Dermis microvascular lymphatic vessel endothelial cell (primary cell): ENCODE measurements at places on chromosomes 7 and 10. TPM values are rescaled to one million over a fixed set of nuclear protein-coding genes. Genes with fewer than 3 reads are reported as not detected.

Gene STEAP2
- 0.13 and 0.64 TPM in 2 replicates for total RNA-seq

Gene LSM5
- 13.1 and 16.3 TPM in 2 replicates for total RNA-seq

Gene PWWP2B
- 9.4 and 13.5 TPM in 2 replicates for total RNA-seq

Gene ZDHHC6
- 20.5 and 22.7 TPM in 2 replicates for total RNA-seq

Gene RNF148
- total RNA-seq: 0.51 and 0.89 TPM in 2 replicates

Gene GAD2
- total RNA-seq: not detected in 2 replicates

Gene NRCAM
- 1.5 and 3.3 TPM in 2 replicates for total RNA-seq

Gene VSIR
- total RNA-seq: 12.2 and 14.2 TPM in 2 replicates

Gene TAX1BP1
- 52.8 and 53.0 TPM in 2 replicates for total RNA-seq

Gene EPO
- total RNA-seq: not detected in 2 replicates

Gene NANOS1
- 0.13 and 0.76 TPM in 2 replicates for total RNA-seq

Gene CYP2E1
- total RNA-seq: 0.13 TPM in 1 of 2 replicates, not detected in the other

Gene MRLN
- not detected in 2 replicates for total RNA-seq

Gene PNLIPRP2
- not detected in 2 replicates for total RNA-seq

Gene PALD1
- 177 and 179 TPM in 2 replicates for total RNA-seq

Gene GRID2IP
- total RNA-seq: 0.13 TPM in 1 of 2 replicates, not detected in the other

Gene ANKRD7
- total RNA-seq: 0.13 TPM in 2 replicates

Gene ZNF488
- total RNA-seq: 0.13 TPM in 2 replicates

Gene ERVW-1
- total RNA-seq: not detected in 2 replicates

Gene BLNK
- not detected in 2 replicates for total RNA-seq

Gene OR2A7
- total RNA-seq: under 0.01 TPM in 1 of 2 replicates, not detected in the other

Gene PRF1
- not detected in 2 replicates for total RNA-seq

Gene CCDC6
- 16.4 and 17.6 TPM in 2 replicates for total RNA-seq

Gene PTPRN2
- total RNA-seq: 2.4 and 3.4 TPM in 2 replicates

Gene EFCAB10
- not detected in 2 replicates for total RNA-seq

Gene BCAP29
- total RNA-seq: 47.2 and 49.6 TPM in 2 replicates

Gene IFIT1B
- total RNA-seq: not detected in 2 replicates

Gene LRRD1
- total RNA-seq: under 0.01 TPM in 2 replicates

Gene ZNF503
- total RNA-seq: 0.26 and 1.4 TPM in 2 replicates

Gene GPR141
- 0.13 TPM in 2 replicates for total RNA-seq

Gene VWA2
- total RNA-seq: not detected in 2 replicates

Gene ASB13
- 18.1 and 33.3 TPM in 2 replicates for total RNA-seq

Gene OPALIN
- total RNA-seq: not detected in 2 replicates

Gene LIPJ
- not detected in 2 replicates for total RNA-seq

Gene AKR1C8
- not detected in 2 replicates for total RNA-seq

Gene CNPY1
- not detected in 2 replicates for total RNA-seq

Gene STEAP4
- not detected in 2 replicates for total RNA-seq

Gene HYAL4
- total RNA-seq: 0.39 and 1.0 TPM in 2 replicates

Gene OGDHL
- 0.13 and 1.0 TPM in 2 replicates for total RNA-seq

Gene CHRM2
- not detected in 2 replicates for total RNA-seq

Gene SFTPA1
- not detected in 2 replicates for total RNA-seq

Gene LAMB1
- total RNA-seq: 425 and 463 TPM in 2 replicates

Gene AHR
- total RNA-seq: 85.4 and 150 TPM in 2 replicates

Gene AGK
- total RNA-seq: 17.1 and 18.0 TPM in 2 replicates

Gene ABCB4
- under 0.01 and 0.13 TPM in 2 replicates for total RNA-seq

Gene ZNF775
- total RNA-seq: 4.7 and 7.5 TPM in 2 replicates

Gene CFAP43
- total RNA-seq: under 0.01 TPM in 2 replicates
